ENCODE measurements at places on chromosomes 1 and 21.
A peak's percentile ranks its signal among the peaks of the same experiment; 100 is the strongest.

- DNase-seq: no peak
Measured at GRCh38 chr1:201334325-201335173, 42.9 kb downstream of the TNNT2 start.

DNA sequence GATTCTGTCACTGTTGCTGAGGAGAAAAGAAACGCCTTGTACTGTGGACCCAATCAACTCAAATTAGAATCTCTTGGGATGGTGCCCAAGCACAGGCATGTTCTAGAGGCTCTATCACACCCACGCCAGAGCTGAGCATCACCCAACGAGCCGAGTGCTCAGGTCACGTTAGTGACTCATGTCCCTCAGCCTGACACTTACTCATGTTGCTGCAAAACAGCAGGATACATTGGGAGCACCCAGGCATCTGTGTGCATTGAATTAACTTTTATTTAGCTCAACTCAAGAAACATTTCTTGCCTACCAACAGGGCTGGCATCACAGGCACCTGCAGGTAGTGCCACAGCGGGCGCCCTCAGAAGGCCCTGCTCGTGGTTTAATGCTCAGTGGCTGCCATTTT, 149.8 kb downstream of the ETS2 start:
- DNase-seq: no peak

- DNase-seq: no peak
Measured at GRCh38 chr1:205355075-205355453, 1.7 kb downstream of the KLHDC8A start.

GRCh38 chr1:150476754-150477153, 10.5 kb upstream of the TARS2 start:
- no peak for DNase-seq

DNA sequence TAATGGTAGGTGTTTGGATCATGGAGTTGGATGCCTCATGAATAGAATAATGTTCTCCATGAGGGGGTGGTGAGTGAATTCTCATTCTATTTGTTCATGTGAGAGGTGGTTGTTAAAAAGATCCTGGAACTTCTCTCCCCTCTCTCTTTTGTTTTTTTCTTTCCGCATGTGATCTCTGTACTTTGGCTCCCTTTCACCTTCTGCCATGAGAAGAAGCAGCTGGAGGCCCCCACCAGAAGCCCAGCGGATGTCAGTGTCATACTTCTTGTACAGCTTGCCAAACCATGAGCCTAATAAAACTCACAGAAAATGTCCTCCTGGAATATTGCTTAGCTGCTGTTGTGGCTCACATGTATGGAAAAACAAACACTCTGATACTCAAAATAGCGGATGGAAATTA, 1212.3 kb upstream of the NCAM2 start:
- no peak for DNase-seq

GRCh38 chr1:18174037-18174436, 66.4 kb downstream of the IGSF21 start:
- no peak for DNase-seq

DNA sequence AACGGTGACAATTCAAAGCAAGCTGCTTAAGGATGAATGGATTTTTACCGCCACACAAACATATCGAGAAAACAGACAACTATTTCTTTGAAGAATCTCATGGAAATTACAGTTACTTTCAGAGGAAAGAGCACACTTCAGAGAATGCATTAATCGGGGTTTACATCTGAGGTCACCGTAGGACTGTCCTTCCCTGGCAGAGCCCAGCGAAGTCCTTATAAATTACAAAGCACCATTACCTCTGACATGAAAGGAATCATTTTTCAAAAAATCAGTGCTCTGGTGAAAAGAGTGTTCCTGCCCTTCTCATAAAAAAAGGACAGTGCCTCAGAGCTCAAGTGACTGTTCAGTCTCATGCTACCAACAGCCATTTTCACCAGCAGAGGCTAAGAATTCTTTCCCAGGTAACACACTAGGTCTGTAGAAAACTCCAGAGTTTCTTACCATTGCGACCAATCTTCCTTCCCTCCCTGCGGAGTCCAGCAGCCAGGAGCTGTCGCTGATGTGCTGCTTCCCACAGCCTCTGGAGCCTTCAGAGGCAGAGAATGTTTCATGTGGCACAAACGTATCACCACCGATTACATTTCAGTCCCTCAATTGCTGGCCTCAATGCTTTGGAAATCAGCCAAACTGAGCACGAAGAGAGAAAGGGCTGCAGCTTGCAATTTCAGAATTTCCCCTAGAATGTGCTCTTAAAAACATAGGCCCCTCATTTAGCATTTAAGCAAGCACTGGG, 75.4 kb downstream of the PLD5 start:
- peak; percentile 46 for DNase-seq

DNA sequence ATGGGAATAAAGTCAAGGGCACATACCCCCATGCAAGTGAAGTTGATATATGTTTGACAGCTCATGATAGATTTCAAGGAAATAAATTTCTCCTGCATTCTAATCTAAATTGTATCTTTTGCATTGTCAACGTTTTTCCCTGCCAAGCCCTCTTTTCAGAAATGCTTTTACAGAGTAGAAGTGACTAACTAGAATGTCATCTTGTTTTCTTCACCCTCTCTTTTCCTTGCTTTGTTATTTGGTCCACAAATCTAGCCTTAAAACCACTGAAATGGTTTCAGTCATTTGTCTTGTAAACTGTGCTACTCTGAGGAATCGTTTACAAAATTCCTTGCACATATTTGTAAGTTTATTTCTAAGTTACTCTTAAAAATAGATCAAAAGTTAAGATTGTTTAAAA, 600.8 kb upstream of the CXADR start:
- no peak for DNase-seq

GRCh38 chr1:47812904-47813514, 184.2 kb downstream of the TRABD2B start:
- no peak for DNase-seq

GRCh38 chr1:232627645-232628334, 2.1 kb downstream of the SIPA1L2 start:
- peak; percentile 44 for DNase-seq

- no peak for DNase-seq
Measured at GRCh38 chr1:226215239-226215638, 8.2 kb upstream of the MIXL1 start.

- DNase-seq: no peak
Measured at GRCh38 chr1:111719674-111720132, 19.5 kb downstream of the INKA2 start.

- DNase-seq: no peak
Measured at GRCh38 chr1:212620293-212620692, 11.7 kb downstream of the ATF3 start.

GRCh38 chr1:160605792-160606479, 26.6 kb upstream of the CD84 start:
- no peak for DNase-seq

DNA sequence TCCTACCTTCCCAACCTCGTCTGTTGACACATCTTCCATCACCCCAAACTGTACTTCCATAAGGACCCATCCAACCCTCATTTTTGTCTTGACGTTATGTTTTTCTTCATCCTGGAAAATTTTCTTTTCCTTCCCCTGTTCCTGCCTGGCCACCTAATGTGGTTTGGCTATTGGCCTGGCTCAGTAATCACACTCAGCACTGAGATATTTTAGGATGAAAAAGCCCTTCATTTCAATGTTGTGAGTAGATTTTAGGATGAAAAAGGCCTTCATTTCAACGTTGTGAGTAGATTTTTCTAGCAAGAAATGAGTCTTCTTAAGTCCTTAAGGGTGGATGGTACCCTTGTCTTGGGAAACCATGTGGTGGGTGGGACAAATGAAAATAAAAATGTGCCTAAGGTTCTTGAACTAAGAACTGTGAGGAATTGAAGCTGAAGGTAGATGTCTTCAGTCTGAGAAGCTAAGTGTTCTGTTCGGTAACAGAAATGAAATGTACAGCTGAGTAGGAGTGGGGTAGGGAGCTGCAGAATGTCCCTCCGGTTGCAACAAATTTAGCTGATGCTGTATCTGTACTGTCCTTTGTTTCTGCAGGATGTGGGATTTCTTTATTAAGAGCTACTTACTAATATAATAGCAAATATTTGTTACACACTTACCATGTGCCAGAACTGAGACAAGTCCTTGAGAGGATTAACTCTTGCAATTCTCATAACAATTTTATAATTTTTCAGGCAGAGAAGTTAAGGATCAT, 36.1 kb downstream of the DNTTIP2 start:
- no peak for DNase-seq

DNA sequence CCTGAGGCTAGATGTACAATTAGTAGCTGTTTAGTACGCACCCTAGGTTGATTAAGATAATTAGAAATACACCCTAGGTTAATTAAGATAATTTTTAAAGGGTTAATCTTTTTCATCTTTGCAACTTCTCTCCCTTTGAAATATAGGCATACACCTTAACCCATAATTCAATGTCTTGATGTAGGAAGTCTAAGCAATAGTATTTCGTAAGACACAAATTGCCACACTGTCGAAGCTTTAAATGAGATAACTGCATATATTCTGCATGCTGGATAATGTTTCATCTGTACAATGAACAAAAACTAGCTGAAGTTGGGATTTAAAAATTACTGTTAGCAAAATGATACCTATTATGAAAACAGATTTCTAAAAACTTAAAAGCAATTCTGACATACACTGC, 122.9 kb downstream of the EVI5 start:
- no peak for DNase-seq

GRCh38 chr1:205714190-205714905, 34.0 kb upstream of the SLC45A3 start:
- DNase-seq: no peak

- DNase-seq: no peak
Measured at GRCh38 chr1:198445872-198446271, 94.6 kb downstream of the ATP6V1G3 start.

DNA sequence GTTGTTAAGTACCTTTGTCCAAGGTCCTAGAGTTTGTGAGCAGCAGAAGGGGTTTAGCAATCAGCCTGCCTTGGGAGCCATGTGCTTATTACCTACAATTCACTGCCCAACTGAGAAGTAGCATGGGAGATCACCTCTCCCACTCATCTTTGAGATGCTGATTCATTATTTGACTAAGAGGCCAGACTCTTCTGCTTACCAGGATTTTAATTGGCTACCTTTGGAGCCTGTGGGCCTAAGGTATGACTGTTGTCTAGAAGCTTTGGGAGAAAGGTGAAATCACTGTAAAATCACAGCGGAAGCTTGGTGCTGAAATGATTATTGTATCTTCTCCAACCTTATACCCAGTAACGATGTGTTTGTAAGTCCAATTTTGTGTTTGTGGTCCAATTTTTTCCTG, 213.4 kb downstream of the ST6GALNAC3 start:
- no peak for DNase-seq

- DNase-seq: no peak
Measured at GRCh38 chr1:61851235-61851634, 109.0 kb downstream of the PATJ start.

DNA sequence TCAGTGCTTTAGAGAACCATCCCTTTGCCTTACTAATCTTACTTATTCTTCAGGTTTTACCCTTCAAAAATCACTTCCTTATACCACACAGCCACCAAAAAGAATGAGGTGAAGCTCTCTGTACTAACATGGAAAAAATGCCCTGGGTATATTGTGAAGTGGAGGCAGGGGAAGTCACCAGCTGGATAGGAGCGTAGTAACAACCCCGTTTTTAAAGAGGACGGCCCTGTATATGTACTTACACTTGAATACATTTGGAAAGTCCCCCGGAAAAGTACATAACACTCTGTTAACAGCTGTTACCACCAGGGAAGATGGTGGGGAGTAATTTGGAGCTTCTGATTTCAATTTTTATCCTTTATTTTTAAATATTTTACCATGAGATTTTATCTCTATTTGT, 28.2 kb upstream of the KHDRBS1 start:
- DNase-seq: no peak

GRCh38 chr1:168466092-168466713, 77.6 kb downstream of the XCL2 start:
- peak; percentile 25 for DNase-seq

DNA sequence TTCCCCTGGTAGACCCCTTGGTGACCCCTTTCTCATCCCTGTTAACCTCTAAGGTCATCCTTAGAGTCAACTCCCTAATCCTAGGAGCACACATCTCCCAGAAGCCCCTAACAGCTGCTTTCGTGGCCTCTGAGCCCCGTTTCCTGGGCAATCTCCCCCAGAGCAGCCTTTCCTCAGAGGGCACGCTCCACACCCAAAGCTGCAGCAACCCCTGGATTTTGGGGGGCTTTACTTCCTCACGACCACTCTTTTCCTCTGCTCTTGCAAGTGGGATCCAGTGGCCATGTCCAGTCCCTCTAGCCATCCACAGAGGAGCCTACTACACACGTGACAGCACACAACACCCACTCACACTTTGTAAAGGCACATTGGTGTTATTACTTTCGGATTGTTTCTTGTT, 13.8 kb downstream of the ABCA4 start:
- no peak for DNase-seq

GRCh38 chr1:201077116-201077515, 35.1 kb downstream of the CACNA1S start:
- no peak for DNase-seq

GRCh38 chr1:205255941-205256780, 28.4 kb downstream of the TMCC2 start:
- DNase-seq: peak; percentile 90

DNA sequence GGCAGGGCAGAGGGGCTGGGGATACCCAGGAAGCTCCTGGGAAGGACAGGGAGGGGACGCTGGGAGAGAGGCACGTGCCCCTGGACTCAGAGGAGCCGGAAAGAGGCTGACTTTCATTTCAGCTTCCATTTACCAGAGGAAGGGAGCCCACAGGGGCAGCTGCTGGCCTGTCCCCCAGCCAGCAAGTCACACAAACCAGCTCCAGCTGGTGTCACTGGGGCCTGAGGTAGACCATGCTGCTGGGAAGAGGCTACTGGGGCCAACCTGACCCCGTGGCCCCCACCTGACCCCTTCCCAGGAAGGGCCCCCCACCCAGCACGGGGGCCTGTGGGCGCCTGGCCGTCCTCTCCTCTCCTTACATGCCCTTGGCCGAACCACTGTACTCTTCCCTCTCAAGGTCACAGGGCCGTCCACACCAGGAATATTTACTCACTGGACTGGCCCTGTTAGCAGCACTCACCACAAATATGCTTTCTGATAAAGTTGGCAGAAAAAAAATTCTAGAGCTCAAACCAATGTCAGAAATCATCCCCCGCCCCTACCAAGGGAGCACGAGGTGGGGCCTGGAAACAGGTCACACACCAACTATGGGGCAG, 110.5 kb downstream of the CASZ1 start:
- no peak for DNase-seq

DNA sequence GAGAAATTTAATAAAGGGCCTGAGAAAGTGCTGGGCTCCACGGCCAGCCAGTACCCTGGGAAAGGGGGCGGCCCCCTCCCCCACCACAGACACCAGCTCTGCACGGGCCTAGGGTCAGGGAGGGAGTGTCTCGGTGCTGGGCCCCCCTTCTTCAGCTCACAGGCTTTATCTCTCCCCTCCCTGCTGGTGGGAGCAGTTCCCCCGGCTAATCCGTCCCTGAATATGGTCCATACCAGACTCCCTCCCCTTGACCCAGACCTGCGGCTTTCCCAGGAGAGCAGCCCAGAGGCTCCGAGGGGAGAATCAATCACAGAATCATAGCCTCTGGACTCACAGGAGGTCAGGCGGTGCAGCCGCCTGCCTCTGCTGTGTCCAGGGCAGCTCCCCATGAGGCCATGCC, 26.0 kb upstream of the RSPO1 start:
- peak; percentile 45 for DNase-seq

GRCh38 chr1:168637350-168637991, 61.1 kb downstream of the XCL1 start:
- peak; percentile 6 for DNase-seq

- DNase-seq: no peak
Measured at GRCh38 chr1:197440715-197441114, 172.7 kb downstream of the CRB1 start.
